ENCODE measurements at places on chromosomes 1 and 21. TPM values are rescaled to one million over a fixed set of nuclear protein-coding genes. Genes with fewer than 3 reads are reported as not detected.

GRCh38 chr1:236438614-236439013 lies 44.5 kb downstream of the EDARADD start:
- DNase-seq, result no peak

GSTM5 gene
- not detected for total RNA-seq

HSD3B1 gene
- not detected for total RNA-seq

DNA sequence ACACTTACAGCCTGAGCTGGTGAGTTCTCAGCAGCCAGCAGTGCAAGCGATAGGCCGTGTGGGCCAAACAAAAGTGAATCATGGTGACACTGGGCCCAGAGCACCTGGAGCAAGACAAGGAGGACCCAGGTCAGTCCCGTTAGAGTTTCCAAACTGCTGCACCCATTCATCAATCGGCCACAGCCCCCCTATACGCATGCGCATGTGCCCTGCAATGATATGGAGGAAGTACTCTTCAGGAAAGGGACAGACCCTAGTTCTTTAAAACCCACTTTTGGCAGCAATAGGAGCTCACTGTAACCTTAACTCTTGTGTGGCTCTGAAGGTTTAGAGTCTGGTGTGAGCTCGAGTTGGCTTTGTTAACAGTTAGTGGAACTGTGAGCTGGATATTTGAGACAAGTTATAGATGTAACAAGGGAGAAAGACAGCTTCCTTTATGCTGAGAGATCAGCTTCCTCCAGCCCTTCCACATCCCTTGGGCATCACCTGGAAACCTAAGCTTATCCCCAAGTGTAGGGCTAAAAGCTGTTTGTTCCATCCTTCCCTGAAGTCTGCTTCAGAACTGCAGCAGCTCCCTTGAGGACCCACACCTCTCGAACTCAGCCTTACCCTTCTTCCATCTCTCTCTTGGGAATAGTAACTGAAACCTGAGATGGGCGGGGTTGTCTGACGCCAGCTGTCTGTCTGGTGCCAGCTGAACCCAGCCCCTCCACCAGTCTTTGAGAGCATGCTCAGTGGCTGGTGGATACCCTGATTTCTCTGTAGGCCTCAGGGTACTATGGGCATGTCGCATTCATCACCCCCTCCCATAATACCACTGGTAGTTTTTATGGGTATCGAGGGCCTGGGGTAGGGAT lies 17.7 kb downstream of the NMNAT1 start:
- DNase-seq, result peak; percentile 87

SHE gene
- total RNA-seq, result not detected

GRCh38 chr1:155453141-155453540 lies 109.5 kb downstream of the ASH1L start:
- DNase-seq, result no peak

GRCh38 chr1:155043793-155044192 lies 7.3 kb upstream of the ADAM15 start:
- DNase-seq, result no peak

GRCh38 chr21:40011371-40011770 lies 144.1 kb downstream of the PCP4 start:
- DNase-seq, result no peak

DNA sequence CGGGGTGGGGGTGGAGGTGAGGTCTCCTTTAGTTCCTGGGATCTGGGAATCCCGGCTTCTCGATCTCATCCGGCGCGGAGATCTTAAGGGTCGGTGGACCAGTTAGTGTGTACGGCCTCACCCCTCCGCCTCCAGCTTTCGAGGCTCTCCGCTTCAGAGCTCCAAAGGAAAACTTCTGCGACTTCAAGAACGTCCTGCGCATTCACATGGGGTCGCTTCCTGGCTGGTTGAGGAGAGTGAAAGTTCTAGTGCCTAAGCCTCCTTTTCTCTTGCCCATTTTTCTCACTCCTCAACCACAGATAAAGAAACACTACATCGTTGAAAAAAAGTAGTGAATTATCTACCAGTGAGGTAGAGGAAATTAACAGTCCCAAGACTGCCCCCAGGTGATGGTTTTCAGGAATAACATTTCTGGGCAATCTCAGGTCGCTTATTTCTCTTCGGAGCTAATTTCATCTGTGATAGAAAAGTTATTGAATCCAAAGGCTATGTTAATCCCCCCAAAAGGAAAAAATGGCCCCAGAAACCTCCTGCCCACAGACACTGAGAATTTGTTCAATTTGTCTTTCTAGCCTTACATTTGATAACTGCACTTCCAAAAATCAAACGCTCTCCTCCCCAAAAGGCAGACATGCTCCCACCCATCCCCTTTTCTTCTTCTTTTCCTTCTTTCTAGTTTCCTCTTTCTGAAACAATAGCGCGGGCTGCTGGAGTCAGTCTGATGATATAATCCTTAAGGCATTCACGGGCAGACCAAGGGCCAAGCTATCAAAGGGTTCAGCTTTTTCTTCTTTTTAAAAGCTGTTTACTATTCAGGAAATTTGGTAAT lies 20.6 kb upstream of the TBX15 start:
- peak; percentile 68 for DNase-seq

DNA sequence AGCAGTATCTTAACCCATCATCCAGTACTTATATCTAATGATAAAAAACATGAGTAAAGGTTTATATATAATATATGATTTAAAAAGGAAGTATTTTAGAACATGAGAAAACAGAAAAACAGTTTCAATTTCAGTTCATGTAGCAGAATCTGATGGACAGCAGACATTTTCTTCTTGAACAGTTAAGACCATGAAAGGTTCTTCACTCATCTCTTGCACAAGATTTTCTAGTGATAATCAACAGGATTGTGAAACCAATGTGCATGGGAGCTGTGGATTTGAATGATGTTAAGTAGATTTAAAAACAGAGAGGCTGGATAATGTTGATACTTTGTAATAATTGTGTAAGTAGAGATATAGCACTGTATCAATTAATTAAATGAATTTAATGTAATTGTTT lies 1297.6 kb downstream of the BRINP3 start:
- no peak for DNase-seq

DNA sequence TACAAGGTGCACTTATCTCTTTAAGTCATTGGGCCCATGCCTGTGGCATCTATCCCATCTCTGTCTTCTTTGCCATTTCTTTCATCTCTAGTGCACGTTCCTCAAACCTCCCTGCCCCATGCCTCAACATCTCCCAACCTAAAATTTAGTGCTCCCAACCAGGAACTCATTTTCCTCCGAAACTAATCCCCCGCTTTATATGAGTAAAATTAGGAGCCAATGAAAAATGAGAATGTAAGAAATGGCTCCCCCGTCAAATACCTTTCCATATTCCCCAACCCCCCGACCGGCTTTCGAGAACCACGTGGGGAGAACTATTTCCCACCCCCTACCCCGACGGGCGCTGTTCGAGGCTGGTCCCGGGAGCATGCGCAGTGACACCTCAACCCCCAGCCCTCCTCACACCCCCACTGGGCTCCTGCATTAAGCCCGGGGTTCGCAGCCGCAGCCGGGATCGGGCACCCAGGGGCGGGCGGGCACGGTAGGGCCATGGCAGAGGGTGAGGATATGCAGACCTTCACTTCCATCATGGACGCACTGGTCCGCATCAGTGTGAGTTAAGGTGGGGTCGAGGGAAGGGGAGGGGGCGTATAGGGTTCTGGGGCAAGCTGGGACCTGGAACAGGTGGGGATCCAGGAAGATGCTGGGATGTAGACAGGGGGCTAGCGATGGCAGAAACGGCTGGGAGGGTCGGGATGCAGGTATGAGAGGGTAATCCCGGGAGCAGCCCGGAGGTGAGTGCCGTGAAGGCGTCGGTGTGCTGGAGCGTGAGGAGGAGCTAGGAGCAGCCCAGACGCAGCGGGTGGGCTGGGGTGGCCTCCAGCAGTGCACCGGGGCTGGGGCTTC lies at the start of gene TRIM46:
Gene TRIM46 (plus strand): TSS at position 372 of the 846 bp plus-strand sequence. CDS start 118 bp downstream, at position 490.
- no peak for DNase-seq

GRCh38 chr1:67750691-67751054 lies 65.7 kb downstream of the GADD45A start:
- DNase-seq, result no peak

DNA sequence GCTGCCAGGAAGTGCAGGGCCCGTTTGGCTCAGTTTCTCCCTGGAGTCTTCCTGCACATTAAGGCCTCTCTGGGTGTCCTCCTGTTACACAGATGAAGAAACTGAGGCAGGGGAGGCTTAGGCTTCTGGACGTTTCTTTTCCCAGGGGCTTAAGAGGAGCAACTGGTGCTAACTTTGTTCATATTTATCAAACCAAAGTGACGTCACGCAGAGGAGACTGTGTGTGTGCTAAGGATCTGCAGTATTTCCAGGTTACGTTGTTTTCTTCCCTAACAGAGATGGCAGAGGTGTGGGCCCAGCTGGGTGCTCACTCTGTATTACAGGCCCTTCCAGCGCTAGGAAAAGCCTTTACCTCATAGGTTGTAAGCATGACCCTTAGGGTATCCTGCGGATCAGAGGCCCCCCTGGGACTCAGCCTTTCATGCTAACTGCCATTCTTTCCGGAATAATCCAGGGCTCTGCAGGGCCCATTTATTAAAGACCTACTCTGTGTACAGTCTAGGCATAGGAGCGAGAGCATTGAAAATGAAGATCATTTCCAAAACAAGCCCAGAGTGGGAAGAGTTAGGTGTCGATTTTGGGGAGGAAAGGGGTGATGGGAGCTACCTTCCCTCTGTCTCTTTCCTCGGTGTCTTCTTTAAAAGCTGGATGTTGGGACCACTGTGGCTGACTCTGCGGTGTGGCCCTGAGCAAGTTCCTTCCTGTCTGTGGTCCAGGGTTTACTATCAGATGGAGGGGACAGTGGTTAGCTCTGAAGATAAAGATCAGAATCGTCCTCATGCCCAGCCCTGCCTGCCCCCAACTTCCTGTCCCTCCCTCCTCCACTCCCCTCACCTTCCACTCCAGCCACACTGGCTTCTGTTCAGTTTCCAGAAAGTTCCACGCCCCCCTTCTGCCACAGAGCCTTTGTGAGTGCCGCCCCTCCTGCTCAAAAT lies 4.6 kb downstream of the AGTRAP start:
- DNase-seq, result no peak

Data from myocyte (in vitro differentiated cells).